NCI-H2107 (cell line): ENCODE measurements at places on chromosomes 13 and 19.

- DNase-seq: no peak
Measured at GRCh38 chr19:45767881-45768654, 984 bp downstream of the SIX5 start.

- DNase-seq: no peak
Measured at GRCh38 chr19:15437355-15438123, 12.2 kb downstream of the WIZ start.

DNA sequence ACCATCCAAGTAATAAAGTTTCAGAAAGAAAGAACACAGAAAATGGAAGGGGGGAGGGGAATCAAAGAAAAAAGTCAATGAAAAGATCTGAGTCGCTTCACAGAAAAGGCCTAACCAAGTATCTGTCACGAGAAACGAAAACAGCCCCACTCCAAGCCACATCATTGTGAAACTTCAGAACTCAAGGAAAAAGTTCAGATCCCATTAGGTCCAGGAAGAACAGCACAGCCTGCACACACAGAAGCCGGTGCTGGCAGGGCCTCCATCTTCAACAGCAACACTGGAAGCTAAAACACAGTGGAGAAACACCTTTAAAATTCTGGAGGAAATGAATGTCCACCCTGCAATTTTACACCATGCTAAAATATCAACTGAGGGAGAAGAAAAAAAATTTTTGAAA lies 8.0 kb downstream of the STK24 start:
- DNase-seq: no peak

- DNase-seq: no peak
Measured at GRCh38 chr13:108000998-108001397, 214.3 kb downstream of the LIG4 start.

- DNase-seq: no peak
Measured at GRCh38 chr13:91346062-91346461, 1.4 kb upstream of the MIR17HG start.

- no peak for DNase-seq
Measured at GRCh38 chr13:82092312-82092711, 1751.4 kb upstream of the SPRY2 start.

DNA sequence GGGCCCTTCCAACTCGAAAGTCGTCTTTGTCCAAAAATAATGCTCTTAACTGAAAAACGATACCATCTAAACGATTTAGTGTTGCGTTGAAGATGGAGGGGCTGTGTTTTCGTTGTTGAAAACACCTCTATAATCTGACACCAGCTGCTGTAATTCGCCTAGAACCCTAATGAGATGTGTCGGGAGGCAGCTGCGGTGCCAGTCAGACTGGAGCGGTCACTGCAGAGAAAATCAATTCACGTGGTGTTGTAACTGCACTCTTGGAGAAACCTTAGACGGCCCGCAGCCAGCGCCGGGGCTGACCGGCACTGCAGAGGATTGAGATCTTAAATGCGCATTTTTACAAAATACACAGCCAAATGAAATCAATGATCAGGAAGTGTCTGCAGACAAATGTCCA lies 339.1 kb downstream of the ZNF536 start:
- DNase-seq: peak; percentile 27

DNA sequence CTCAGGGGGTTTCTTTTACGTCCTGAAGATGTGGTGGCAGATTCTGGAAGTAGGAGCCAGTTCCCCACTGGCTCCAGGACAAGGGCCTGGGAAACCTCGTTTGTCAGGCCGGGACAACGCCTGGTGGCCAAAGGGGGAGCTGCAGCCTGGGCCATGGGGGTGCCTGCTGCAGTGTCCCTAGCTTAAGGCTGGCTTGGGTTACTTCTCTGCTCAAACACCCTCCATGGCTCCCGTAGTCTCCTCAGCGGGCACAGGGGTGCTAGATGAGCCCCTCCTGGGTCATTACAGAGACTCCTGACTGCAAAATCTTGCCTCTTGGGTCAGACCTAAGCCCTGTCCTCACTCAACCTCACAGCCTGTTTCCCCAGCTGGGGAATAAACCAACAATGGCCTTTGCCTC lies 14.7 kb downstream of the CILP2 start:
- no peak for DNase-seq

- no peak for DNase-seq
Measured at GRCh38 chr13:64371045-64371444, 2859.1 kb downstream of the PCDH9 start.

DNA sequence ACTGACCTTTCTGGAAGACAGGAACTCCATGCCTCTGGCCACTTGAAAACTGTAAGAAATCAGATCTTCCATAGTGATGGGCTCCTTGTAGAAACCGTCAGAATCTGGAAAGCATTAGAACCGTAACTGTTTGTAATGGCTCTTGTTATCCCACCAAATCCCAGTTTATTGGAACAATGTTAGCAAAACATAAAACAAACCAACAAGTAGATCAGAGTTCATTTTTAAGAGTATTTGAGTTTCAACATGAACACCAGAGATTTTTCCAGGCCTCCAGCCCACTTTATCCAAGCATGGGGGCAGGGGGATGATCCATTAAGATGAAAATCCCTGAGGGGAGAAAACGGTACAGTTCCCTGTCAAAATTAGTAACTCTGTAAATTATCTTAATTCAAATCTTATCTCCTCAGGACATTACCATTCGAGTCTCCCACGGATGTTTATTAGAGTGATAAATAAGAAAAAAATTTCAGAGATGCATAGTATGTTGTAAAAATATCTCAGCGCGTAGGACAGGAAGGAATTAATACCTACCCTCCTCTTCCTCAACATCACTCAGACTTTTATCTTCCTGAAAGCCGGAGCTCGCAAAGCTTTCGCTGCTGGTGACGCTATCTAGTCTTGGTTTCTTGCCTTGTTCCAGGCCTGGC lies 172.5 kb downstream of the FLT1 start:
- no peak for DNase-seq

- no peak for DNase-seq
Measured at GRCh38 chr13:52450793-52451116, 321 bp upstream of the VPS36 start.

DNA sequence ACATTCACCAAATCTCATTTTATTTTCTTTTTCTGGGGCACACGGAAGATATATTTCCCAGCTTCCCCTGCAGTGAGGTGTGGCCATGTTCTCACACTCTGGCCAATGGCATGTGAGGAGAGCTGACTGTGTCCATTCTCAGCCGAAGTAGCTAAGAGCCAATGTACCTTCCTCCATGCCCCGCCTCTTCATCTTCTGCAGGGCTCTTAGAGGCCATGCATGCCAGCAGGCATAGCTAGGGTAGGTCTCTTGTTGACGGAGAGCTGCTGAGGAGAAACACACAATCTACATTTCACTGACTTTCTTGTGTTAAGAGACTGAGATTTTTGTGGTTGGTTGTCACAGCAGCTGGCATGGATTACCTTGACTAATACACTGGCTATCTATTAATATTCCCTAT lies 9.8 kb upstream of the MICU2 start:
- no peak for DNase-seq

GRCh38 chr13:99261059-99261458 lies 2.9 kb upstream of the GPR18 start:
- no peak for DNase-seq

- no peak for DNase-seq
Measured at GRCh38 chr13:32428581-32429432, 877 bp upstream of the N4BP2L1 start.

DNA sequence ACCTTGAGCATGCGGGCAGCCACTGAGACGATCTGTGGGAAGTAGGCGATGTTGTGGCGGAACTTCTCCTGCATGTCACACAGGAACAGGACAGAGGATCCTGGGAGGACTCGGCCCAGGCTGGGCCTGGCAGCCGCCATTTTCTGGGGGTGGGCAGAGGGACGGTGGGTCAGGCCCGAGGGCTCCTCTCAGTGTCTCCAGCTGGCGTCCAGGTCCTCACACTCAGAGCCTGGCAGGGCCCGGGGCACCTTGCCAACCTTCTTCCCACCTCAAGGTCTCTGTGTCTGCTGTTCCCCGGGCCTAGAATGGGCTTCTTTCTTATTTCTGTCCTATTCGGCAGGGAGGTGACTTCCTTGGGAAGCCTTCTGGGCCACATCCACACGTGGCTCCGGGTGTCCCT lies 5.1 kb downstream of the ISOC2 start:
- DNase-seq: no peak

DNA sequence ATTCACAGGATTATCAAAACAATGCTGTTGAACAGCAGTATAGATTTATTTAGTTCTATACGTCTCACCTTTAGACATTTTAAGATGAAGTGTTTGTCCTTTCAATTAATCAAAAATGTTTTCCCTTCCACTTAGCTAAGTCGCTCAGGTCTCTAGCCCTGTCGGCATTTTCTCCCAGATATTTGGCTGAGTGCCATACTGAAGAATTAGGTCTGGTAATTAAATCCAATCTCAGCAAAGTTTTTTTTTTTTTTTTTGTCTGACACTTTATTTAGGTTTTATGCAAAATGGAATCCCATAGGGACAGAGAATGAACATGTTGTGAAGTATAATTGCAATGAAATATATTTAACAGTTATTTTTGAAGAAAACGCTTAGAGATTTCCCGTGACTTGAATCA lies 44.1 kb downstream of the RFC3 start:
- no peak for DNase-seq

- no peak for DNase-seq
Measured at GRCh38 chr19:13797870-13798269, 2.6 kb downstream of the ZSWIM4 start.

DNA sequence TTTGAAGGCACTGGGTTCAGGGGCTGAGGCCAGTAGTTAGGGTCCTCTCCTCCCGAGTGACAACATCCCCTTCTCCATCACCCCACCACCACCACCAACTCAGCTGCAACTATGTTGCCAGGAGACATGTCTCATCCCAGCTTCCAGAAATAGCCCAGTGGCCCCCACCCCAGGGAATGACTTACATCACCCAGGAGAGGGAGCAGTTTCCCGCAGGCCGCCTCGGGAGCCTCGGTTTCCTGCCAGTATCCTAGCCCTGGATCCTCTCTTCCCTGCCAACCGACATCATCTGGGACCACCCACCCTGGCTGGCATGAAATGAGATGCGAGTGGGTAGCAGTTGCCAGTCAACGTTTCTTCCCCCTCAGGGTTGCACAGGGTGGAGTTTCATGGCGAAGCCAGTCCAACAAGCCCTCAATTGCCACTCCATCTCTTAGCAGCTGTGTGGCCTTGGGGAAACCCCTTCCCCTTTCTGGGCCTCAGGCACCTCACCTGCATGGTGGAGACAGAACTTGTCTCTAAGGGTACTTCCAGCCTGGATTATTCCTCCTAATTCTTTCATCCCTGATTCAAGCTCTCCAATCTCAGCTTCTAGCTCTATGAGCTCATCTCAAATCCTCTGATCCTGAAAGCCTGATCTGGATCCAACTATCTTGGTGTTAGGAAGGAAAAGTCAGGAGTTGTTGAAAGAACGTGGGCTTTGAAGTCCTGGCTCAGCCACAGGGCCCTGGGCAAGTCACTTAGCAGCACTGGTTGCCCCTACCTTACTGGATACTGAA lies 3.9 kb upstream of the GSK3A start:
- DNase-seq: peak; percentile 38

DNA sequence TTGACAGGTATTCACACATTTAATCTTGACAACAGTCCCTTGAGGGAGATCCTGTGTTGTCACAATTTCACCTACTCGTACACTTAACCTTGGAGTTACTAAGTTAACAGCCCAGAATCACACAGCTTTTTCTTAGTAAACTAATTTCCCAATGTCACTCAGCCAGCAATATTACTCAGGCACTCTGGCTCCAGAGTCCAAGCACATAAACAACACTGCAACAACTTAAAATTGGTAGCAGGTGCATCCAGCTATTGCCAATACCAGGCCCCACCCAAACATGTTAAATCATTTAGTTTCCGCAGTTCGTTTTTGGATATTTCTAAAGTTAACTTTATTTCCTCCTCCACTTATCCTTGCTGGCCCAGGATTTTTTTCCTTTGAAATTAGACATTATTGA lies 32.7 kb downstream of the LIG4 start:
- no peak for DNase-seq

- no peak for DNase-seq
Measured at GRCh38 chr19:47485210-47485609, 1.2 kb upstream of the KPTN start.

GRCh38 chr13:42717176-42717575 lies 64.2 kb upstream of the FAM216B start:
- no peak for DNase-seq
